ENCODE measurements at places on chromosomes 4 and X. TPM values are rescaled to one million over a fixed set of nuclear protein-coding genes. Genes with fewer than 3 reads are reported as not detected.

Gene KCTD8
- total RNA-seq: 0.80 TPM

- DNase-seq: no peak
These were observed 11.3 kb downstream of the GPC4 start for GRCh38 chrX:133403984-133404383.

GRCh38 chrX:45322820-45323219 lies 122.1 kb upstream of the DIPK2B start:
- DNase-seq: no peak

Gene CLNK
- not detected for total RNA-seq

- peak; percentile 27 for DNase-seq
These were observed 816 bp downstream of the EREG start for GRCh38 chr4:74365761-74366160.

- no peak for DNase-seq
These were observed 3.0 kb downstream of the MID1 start for GRCh38 chrX:10617186-10617998.

DNA sequence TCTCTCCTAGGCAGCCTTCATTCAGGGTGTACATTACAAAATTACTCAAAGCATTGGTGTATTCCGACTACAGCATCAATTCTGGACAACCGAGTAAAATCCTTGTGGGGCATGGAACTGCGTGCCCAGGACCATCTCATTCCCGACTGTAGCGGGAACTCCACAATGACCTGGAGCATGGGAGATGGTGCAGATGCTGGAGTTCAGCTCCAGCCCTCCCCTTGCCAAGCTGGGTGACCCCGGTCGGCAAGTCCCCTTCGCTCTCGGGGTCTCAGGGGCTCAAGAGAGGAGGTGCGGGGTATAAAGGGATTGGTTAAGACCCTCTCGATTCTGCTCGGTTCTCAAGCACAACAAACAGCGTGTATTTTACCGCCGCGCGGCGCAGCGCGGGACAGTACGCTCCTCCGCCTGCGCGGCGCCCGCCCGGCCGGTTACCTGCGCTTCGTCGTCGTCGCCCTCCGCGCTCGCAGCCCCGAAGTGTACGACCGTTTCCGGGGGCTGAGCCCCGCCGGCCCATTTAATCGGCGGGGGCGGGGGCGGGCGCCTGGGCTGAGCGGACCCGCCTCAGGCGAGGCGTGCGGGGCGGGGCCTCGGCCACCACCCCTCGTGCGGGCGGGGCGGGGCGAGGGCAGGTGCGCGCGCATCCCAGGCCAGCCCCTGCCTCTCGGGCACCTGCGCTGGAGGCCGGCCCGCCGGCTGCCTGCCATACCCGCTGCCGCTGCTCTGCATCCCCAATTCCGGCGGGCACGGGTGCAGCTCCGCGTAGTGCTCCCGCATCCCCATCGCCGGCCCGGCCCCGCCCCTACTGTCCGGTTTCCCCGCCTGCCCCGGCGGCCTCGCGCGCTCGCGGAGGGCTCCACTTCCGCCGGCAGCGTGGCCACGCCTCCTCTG lies at the start of gene G6PD:
TSS of gene G6PD (minus strand) at position 493 of the 891 bp plus-strand sequence. CDS start 691 bp downstream, outside the sequence.
- peak; percentile 51 for DNase-seq

DNA sequence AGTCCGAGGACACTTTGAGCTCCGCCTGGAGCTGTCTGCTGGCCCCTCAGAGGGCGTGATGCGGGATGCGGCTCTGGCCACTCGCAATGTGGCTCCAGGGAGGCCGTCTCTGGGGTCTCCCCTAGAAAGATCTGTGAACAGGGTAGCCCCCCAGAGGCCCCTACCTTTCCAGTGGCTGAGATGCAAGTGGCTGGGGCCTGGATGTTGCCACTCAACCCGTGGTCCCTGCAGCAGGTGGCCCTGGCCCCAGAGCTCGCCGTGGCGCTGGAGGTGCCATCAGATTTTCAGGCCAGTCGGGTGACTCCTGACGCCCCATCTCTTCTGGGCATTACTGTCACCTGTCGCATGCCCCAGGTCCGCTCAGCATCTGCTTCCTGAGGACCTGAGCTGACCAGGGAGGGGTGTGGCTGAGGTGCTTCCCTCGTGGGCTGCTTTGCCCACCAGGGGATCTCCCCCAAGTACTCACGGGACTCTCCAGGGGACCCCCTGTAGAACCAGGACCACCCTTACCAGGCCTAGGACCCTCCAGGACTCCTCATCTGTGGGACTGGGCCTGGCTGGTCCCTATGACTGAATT lies 102.1 kb upstream of the LRPAP1 start:
- DNase-seq: no peak

Gene STBD1
- total RNA-seq: 0.25 TPM

GRCh38 chr4:185261946-185262345 lies 52.5 kb downstream of the SNX25 start:
- DNase-seq: no peak

Gene RAI2
- 0.25 TPM for total RNA-seq

Gene SMR3B
- total RNA-seq: not detected

Gene C4orf36
- not detected for total RNA-seq

GRCh38 chrX:108071578-108071977 lies 19.8 kb downstream of the PSMD10 start:
- DNase-seq: peak; percentile 5

DNA sequence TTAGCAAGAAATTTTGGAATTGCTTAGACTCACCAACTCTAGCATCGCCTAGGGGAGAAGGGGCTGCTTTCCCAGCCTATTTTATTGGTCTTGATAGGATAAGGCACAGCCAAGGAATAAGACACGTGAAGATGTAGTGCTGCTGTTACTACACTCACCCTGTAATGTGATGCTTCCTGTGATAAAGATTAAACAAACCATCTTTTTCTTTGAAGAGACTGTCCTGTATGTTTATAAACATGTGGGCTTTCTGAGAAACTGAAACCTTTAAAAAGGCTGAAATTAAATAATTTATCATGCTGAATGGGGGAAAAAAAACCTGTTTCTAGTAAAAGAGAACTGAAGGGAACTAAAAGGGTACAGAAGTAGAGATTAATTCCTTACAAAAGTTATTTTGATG lies 13.2 kb downstream of the TAPT1 start:
- DNase-seq: no peak

Gene MAP3K15
- not detected for total RNA-seq

GRCh38 chr4:102503301-102503746 lies 2.2 kb downstream of the NFKB1 start:
- peak; percentile 16 for DNase-seq

DNA sequence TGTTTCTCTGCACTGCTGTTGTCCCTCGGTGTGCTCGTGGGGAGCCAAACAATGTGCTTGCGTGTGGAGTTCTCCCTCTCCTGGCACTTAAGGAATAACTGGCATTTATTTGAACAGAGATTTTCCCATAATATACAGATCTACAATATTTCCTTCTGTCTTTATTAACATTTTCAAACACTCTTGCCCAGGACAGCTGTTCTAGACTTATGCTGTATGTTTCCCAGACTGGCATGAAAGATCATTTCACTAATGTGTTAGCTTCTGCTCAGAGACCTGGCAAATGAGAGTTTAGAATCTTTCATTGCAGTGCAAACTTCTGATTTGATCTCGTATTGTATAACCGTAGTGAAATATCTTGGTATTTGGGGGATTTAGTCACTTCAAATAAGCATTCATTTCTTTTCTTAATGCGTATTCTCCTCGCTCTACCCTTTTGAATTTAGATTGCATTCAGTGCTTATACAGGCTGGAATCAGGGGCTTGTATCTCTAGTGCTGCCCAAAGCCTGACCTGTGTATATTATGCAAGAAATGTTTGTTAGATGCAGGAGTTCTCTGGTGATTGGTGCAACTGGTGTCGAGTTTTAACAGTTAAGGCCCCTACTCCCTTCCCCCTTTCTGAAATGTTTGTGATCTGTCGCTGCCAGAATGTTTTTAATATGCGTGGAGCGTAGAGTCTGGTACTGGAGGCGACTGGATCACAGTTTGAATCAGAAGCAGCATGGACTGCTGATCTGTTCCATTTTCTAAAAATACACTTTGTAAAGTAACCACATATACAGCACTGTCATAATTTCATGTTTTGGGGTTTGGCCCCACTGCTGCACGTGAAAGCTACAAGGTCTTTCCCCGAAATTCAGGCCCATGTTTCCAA lies 326.3 kb downstream of the ARHGAP10 start:
- DNase-seq: no peak

- DNase-seq: peak; percentile 35
These were observed 22.9 kb downstream of the KCTD8 start for GRCh38 chr4:44425614-44426208.

Gene UGT2B11
- total RNA-seq: not detected

DNA sequence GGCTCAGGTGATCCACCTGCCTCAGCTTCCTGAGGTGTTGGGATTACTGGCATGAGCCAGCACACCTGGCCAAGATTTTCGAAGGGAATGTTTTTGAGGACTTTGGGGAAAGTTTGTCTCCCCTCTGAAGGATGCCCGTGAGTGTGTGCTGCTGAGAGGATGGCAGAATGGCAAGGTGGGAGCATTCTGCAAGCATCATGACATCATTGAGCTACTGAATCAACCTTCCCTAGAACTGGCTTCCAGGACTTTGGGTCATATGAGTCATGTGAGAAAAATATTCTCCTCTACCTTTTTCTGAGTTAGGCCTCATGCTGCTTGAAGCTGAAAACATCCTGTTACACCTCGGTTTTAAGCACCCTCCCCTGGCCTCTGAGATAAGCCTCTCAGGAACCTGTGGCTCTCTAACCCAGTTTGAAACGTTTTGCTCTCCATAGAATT lies 31.0 kb downstream of the TMEM131L start:
- DNase-seq: peak; percentile 43

DNA sequence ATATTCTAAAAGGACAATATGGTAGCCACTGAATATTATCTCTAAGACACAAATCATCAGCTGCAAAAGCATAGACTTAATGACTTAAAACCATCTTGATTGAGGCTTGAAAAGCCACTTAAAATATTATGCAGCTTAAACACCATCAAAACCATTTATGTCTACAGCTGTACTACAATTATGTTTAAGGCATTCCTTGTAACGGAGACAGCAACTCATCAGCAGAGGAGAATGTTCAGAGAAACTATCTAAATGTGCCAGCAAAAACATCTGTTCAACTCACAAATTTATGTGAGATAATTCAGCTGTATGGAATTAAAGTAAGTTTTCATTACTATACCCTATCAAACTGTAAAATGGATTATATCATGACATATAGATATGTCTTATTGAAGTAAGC lies 147.9 kb upstream of the CTSO start:
- DNase-seq: no peak

Gene PNMA5
- not detected for total RNA-seq

- DNase-seq: peak; percentile 54
These were observed 198.9 kb upstream of the PPP1R2C start for GRCh38 chrX:42976746-42977366.

- DNase-seq: no peak
These were observed at the start of gene CHRDL1 for GRCh38 chrX:110795645-110796406. Gene CHRDL1, minus strand, starts transcription at chrX:110795817. Its CDS starts 3,636 bp downstream, at chrX:110792181.

Gene FGF5
- 0.13 TPM for total RNA-seq

Measured in endothelial cell of umbilical vein (primary cell).